ENCODE measurements at places on chromosomes 6 and 20. TPM values are rescaled to one million over a fixed set of nuclear protein-coding genes. Genes with fewer than 3 reads are reported as not detected.

DNA sequence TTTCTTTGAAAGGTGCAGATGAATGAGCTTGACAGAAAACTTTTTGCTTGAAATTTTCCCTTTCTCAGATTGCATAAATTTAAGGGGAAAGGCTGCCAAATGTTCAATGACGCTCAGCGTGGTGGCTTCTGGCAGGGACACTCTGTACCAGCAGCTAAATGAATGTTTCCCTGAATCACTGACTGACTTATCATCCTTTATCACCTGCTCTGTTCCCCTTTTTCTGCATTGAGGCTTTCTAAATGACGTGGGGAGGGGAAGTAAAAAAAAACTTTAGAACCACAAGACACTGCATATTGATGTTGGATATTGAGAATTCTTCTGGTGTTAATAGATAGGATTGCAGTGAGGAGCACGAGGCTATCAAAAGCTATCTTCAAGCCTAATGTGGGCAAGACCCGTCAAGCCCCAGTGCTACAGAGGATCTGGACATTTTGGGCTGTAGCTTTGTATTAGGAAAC is 46.9 kb upstream of the ENPP5 start:
- DNase-seq = no peak
- H3K4me1 ChIP-seq = no peaks in the 10 kb centered on the region
- H3K27me3 ChIP-seq = no peaks in the 10 kb centered on the region
- H3K27ac ChIP-seq = no peak overlapping the region
- no peaks in the 10 kb centered on the region for H3K36me3 ChIP-seq

DNA sequence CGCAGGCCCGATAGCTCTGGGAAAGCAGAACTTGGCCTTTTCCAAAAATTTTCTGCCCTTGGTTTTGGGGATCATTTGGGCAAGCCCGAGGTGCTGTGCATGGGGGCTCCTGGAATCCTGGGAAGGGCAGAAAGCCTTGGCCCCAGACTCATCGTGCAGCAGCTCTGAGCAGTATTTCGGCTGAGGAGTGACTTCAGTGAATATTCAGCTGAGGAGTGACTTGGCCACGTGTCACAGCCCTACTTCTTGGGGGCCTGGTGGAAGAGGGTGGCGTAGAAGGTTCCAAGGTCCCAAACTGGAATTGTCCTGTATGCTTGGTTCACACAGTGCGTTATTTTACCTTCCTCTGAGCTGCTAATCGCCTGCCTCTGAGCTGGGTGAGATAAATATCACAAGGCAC is 1.1 kb upstream of the BMP2 start:
- peaks cover 6% of the 10 kb centered on the region for H3K4me1 ChIP-seq
- H3K36me3 ChIP-seq = no peaks in the 10 kb centered on the region
- no peak overlapping the region for H3K27ac ChIP-seq
- H3K27me3 ChIP-seq = no peaks in the 10 kb centered on the region
- no peak overlapping the region for H3K4me3 ChIP-seq

DNA sequence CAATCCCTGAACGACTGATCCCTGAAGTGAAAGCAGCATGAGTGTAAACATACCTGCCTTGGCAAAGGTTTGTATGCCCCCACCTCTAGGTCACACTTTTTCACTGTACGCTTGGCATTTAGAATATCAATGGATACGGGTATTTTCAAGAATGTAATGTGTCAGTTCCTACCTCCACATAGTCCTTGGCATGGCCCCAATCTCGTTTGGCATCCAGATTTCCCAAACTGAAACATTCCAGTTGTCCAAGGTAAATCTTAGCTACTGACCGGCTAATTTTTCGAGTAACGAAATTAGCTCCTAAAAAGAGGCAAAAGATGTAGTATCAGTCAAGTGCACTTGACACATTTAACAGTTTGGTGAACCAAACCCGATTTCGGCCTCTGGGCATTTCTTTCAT is 315.5 kb downstream of the GMDS start:
- H3K27ac ChIP-seq = no peak overlapping the region
- no peaks in the 10 kb centered on the region for H3K4me1 ChIP-seq
- no peaks in the 10 kb centered on the region for H3K27me3 ChIP-seq
- H3K4me3 ChIP-seq = no peak overlapping the region
- no peaks in the 10 kb centered on the region for H3K36me3 ChIP-seq

DNA sequence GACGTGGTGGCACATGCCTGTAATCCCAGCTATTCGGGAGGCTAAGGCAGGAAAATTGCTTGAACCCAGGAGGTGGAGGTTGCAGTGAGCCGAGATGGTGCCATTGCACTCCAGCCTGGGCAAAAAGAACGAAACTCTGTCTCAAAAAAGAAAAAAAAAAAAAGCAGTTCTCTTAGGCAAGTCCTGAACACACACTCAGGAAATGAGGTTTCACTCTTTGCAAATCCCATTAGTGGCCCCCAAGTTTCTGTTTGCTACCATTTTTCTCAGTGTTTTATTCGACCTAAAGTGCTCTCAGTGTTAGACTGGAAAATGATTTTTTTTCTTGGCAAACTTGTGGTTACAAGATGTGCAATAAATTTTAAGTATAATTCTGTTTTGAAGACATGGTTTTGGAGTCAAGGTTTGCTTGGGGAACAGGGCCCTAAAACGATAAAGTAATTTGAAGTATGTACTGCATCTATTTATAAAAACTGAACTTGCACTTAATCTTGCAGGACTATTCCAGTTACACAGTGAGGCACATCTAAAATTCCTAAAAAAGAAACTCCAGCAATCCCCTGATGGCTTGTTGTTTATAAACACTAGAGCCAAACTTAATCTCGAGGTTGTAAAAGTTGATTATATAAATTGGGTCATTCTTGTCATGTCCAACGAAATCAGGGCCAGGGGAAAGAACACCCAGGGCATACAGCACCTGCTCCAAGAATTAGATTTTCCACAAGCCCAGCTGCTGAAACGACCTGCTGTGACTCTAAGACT is 42.6 kb downstream of the MAP1LC3A start:
- no peaks in the 10 kb centered on the region for H3K36me3 ChIP-seq
- H3K4me1 ChIP-seq = no peaks in the 10 kb centered on the region
- H3K4me3 ChIP-seq = no peak overlapping the region
- DNase-seq = no peak
- H3K27ac ChIP-seq = no peak overlapping the region

GRCh38 chr20:46814366-46815232 is 80.0 kb upstream of the EYA2 start:
- H3K4me1 ChIP-seq = no peaks in the 10 kb centered on the region
- no peaks in the 10 kb centered on the region for H3K36me3 ChIP-seq
- DNase-seq = no peak

DNA sequence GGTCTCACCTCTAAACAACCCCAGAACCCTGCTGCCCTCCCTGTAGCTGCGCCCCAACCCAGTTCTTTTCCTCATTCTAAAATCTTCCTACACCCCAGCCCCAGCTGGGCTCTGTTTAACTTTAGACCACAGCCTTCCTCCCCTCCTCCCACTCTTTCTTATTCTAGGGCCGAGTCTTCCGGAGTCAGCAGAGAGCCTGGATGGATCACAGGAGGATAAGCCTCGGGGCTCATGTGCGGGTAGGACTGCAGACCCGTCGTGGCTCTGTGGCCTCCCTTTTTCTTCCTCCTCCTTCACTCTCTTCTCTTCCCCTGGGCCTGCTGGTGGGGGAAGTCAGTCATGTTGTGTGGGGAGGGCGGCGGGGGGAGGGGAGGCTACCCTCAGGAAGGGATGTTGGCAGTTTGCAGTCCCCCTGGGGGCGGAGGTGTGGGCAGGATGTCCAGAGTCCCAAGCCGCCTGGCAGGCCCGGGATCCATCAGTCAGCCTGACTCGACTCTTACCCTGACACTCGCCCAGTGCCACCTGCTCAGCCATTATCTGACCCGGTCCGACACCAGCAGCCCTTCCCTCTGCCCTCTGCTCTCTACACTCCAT is 8.1 kb downstream of the CAPN11 start:
- no peak overlapping the region for H3K4me3 ChIP-seq
- H3K4me1 ChIP-seq = no peaks in the 10 kb centered on the region

DNA sequence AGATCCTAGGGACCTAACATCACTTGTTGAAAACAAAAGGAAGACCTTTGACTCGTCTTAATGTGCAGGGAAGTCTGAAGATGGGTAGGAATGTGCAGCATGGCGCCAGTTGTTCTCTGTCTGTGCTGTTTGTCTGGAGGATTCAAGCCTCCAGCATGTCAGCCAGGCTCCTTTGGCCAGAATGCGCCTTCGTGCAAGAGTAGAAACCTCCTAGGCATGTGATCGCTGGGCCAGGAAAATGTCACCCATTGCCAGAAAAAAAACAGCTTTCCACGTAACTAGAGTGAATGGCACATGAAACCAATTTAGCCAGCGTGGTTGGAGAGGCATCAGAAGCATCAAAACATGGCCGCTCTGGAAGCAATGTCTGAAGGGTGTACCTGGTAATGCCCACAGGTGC is 132.7 kb downstream of the EDN1 start:
- no peak for DNase-seq
- no peaks in the 10 kb centered on the region for H3K36me3 ChIP-seq
- no peak overlapping the region for H3K4me3 ChIP-seq
- no peak overlapping the region for H3K27ac ChIP-seq

- no peaks in the 10 kb centered on the region for H3K36me3 ChIP-seq
- H3K27ac ChIP-seq = no peak overlapping the region
- no peaks in the 10 kb centered on the region for H3K4me1 ChIP-seq
- no peak overlapping the region for H3K4me3 ChIP-seq
- no peaks in the 10 kb centered on the region for H3K27me3 ChIP-seq
- no peak for DNase-seq
Observed at GRCh38 chr6:122887941-122888340, 98.9 kb downstream of the SMPDL3A start.

The TSPO2 gene
- 0.60 TPM for total RNA-seq

The PGC gene
- not detected for total RNA-seq

The TULP4 gene
- total RNA-seq = 30.1 TPM

The CD109 gene
- 0.93 TPM for total RNA-seq

The OLIG3 gene
- not detected for total RNA-seq

The TRIM40 gene
- total RNA-seq = not detected

Data from right lobe of liver (tissue), 6 donors.